Activated CD4-positive, alpha-beta T cell treated with anti-CD3 and anti-CD28 coated beads, Interleukin-2, Interleukin-4, amounts not matched to agents 100 ng/mL and 50 ng/mL, durations not matched to agents 16 hours and 8 hours (primary cell): ENCODE measurements at places on chromosomes 12 and 14.

GRCh38 chr12:41794336-41794735 is 350.3 kb downstream of the GXYLT1 start:
- no peak for DNase-seq

GRCh38 chr12:98403385-98403784 is 112.0 kb upstream of the TMPO start:
- DNase-seq = no peak

DNA sequence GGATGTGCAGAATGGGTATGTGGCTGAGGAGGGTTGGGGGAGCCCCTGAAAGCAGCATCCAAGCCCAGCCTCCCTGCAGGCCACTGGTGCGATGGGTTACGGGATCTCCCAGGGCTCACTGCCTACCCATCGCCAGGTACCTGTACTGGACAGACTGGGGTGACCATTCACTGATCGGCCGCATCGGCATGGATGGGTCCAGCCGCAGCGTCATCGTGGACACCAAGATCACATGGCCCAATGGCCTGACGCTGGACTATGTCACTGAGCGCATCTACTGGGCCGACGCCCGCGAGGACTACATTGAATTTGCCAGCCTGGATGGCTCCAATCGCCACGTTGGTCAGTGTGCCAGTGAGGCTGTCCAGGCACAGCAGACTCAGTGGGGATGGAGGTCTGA is 18.3 kb upstream of the NXPH4 start:
- no peak for DNase-seq

- DNase-seq = no peak
Measured at GRCh38 chr12:76948879-76949278, 70.1 kb upstream of the CSRP2 start.

DNA sequence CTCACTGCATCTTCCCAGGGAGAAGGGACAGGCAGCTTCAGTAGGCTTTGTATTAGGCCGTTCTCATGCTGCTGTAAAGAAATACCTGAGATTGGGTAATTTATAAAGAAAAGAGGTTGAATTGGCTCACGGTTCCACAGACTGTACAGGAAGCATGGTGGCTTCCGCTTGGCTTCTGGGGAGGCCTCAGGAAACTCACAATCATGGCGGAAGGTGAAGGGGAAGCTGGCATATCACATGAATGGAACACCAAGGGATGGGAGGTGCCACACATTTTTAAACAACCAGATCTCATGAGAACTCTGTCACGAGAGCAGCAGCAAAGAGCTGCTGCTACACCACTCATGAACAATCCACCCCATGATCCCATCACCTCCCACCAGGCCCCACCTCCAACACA is 182.2 kb upstream of the SFSWAP start:
- no peak for DNase-seq

- DNase-seq = no peak
Measured at GRCh38 chr12:50240792-50241114, 42.6 kb downstream of the LIMA1 start.

GRCh38 chr14:104697317-104697703 is 7.9 kb downstream of the INF2 start:
- no peak for DNase-seq
